Fibroblast of villous mesenchyme (primary cell): ENCODE measurements at places on chromosomes 1 and 21. TPM values are rescaled to one million over a fixed set of nuclear protein-coding genes. Genes with fewer than 3 reads are reported as not detected.

The PIGR gene
- total RNA-seq, result not detected in 2 replicates

The OR6N2 gene
- not detected in 2 replicates for total RNA-seq

The SPATA21 gene
- under 0.01 TPM in 1 of 2 replicates, not detected in the other for total RNA-seq

The OR6K3 gene
- not detected in 2 replicates for total RNA-seq

The FCRL2 gene
- total RNA-seq, result not detected in 2 replicates

GRCh38 chr1:42454403-42454802, 1.4 kb downstream of the ZMYND12 start:
- no peak for DNase-seq

GRCh38 chr1:214540324-214540723, 11.1 kb downstream of the PTPN14 start:
- DNase-seq, result no peak

GRCh38 chr1:93707956-93708355, 26.3 kb upstream of the BCAR3 start:
- DNase-seq, result no peak

- peak; percentile 59 for DNase-seq
Measured at GRCh38 chr1:247266053-247266452, 10.2 kb downstream of the VN1R5 start.

DNA sequence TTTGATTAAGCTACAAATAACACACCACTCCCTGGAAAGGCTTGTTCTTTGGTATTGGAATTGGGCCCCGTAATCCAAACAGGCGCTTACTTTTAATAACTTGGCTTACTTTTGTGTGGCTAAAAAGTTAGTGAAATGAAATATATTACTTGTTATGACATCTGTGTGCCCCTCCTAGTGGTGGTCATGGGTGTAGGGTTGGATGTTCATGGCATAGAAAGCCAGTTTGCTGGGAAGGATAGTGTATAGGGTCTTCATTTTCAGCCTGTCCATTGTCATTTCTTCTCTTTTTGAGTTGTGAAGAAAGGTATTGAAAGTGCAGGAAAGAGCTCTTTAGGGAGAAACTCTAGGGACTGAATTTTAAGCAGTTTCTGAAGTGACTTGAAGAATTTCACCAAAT, 5.9 kb downstream of the CDC14A start:
- peak; percentile 18 for DNase-seq

GRCh38 chr1:241357366-241358340, 648 bp upstream of the RGS7 start:
- DNase-seq, result no peak

GRCh38 chr1:110235181-110235833, 25.2 kb downstream of the KCNC4 start:
- no peak for DNase-seq

GRCh38 chr1:172185211-172185610, 235.3 kb upstream of the C1orf105 start:
- DNase-seq, result peak; percentile 17

GRCh38 chr1:64469116-64469976, 583 bp upstream of the CACHD1 start:
- DNase-seq, result no peak

DNA sequence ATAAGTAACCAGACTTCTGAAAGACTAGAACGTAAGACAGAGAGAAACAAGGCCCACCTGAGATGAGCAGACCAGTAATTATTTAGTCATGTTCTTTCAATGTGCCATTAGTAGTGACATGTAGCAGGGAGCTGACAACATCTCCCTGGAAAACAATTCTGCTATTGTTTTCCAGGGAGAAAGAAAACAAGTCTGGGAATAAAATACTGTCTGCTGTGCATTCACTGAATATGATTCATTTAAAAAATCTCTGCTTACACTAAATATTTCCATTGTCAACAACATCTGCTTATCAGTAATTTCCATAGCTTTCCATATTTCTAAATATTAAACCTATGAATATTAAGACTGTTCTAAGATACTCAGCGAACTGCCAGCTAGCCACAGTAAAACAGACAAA, 80.0 kb downstream of the VCAM1 start:
- DNase-seq, result no peak

DNA sequence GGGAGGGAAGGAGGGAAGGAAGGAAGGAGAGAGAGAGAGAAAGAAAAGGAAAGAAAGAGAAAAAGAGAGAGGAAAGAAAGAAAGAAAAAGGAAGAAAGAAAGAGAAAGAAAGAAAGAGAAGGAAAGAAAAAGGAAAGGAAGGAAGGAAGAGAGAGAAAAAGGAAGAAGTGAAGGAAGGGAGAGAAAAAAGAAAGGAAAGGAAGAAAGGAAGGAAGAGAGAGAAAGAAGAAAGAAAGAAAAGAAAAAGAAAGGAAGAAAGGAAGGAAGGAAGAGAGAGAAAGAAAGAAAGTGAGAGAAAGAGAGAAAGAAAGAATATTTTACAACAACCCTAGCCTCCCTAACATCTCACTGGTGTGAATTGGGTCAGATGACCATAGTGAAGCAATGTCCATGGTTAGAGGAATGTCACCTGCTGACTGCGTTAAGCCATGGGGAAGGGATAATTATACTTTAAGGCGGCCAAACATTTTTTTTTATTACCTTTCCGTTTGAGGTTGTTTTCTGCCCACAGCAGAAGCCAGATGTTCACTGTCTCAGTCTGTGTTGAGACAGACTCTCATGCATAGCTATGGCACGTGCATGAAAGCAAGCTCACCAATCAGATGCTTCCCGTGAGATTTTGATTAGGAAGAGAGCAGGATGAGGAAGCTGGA, 76.4 kb downstream of the SNRPE start:
- peak; percentile 35 for DNase-seq
